ENCODE measurements at places on chromosomes 3 and 15. TPM values are rescaled to one million over a fixed set of nuclear protein-coding genes. Genes with fewer than 3 reads are reported as not detected.
A peak's percentile ranks its signal among the peaks of the same experiment; 100 is the strongest.

GRCh38 chr3:159882790-159883779, 105.5 kb upstream of the IL12A start:
- DNase-seq: no peak

ST3GAL6 gene
- 2.0 TPM for polyA plus RNA-seq

DNA sequence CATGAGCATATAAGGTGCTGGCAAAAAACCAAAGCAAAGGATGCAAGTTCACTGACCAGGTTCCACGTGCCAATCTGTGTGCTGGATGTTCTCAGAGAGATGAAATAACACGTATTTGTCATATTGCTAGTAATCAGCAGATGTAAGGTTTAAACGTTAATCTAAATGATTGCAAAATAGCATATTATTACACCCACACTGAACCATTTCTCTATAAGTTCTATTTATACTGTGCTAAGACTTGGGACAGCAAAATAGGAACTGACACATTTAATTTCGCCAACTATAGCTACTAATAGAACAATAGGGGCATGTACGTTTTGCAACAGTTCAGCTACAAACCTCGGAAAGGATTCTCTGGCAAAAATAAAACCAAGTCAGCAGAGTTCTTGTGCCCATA, 350.3 kb upstream of the ZNF385D start:
- no peak for DNase-seq

TNIK gene
- polyA plus RNA-seq: 9.5 TPM

DNA sequence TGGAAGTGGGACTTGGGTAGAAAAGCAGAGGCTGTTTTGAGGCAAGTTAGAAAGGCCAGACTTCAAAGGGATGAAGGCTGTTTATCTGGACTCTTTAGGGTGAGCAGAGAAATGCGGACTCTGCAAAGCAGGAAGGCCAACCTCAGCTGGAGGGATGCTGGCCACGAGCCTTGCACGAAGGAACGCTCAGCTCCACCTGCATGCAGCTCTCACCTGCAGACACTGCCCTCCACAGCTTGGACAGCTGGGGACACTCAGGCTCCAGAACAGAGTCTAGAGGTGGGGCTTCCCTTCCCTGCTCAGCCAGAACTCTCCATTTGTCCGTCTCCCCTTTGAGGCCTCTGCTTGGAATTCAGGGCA, 229.7 kb downstream of the ADAMTS17 start:
- DNase-seq: no peak

DNA sequence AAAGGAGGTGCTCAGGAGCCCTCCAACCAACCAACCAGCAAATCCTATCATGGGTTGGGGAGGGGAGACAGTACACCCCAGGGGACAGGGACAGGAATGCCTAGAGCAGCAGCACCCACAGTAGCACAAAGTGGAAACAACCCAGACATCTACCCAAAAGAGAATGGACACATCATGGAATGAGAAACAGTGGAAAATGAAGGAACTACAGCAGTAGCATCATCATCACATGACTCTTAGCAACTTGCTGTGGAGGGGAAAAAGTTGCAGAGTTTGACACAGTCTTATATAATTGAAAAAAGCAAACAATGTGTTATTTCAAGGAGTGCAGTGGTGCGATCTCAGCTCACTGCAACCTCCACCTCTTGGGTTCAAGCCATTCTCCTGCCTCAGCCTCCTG, 11.0 kb downstream of the C3orf22 start:
- peak; percentile 2 for DNase-seq

DNA sequence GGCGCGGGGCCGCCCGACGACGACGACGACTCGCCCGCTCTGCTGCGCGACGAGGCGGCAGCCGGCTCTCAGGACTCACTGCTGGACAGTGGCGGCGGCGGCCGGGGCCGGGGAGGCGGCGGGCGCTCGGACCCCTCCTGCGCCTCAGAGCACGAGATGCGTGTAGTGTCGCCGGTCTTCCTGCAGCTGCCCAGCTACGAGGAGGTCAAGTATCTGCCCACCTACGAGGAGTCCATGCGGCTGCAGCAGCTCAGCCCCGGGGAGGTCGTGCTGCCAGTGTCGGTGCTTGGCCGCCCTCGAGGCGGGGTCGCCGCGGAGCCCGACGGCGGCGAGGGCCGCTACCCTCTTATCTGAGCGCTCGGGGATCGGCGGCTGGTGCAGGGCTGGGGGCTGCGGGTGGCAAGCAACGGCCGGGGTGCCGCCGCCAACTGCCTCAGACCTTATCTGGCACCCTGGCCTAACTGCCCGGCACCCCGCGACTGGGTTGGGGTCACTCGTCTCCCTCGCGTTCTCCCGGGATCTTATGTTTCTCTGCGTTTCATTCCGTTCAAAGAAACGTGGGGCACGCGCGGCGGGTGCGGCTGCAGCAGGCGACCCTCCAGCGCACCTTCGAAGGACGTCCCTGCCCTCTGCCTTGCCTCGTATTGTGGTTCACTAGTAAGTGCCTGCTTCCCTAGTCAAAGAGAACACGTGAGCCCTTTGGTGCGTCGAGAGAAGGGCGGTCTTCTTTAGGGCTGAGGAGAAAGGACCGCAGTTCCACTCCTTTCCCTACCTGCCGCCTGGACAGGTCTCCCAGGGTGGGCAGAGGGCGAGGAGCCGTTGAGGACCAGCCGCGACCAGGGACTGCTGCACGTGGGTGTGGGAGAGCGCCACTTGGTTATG, 1.0 kb downstream of the C3orf80 start:
- no peak for DNase-seq

DNA sequence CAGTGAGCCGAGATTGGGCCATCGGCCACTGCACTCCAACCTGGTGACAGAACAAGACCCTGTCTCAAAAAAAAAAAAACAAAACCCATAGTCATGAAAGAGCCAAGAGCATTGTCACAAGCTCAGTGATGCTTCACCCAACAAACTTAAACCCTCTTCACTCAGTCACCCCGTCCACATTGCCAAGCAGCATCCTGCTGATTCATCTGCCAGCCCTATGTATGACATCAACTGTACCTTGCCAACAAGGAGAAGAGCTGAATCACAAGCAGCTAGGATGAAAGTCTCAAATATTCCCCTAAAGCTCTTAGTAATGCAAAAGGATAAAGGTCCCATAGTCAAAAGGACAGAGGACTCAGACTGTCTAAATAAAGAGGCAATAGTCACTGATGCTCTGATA, 90.0 kb downstream of the ANO10 start:
- DNase-seq: no peak

GRCh38 chr3:122668930-122669730, 11.5 kb upstream of the PARP14 start:
- no peak for DNase-seq

GRCh38 chr15:28273468-28273867, 48.5 kb downstream of the HERC2 start:
- no peak for DNase-seq

SERPINI2 gene
- not detected for polyA plus RNA-seq

TRPM1 gene
- 0.12 TPM for polyA plus RNA-seq

CEMIP gene
- polyA plus RNA-seq: 2.2 TPM

- peak; percentile 81 for DNase-seq
These were observed 90.6 kb upstream of the PROK2 start for GRCh38 chr3:71875461-71875947.

BTBD1 gene
- polyA plus RNA-seq: 24.3 TPM

DNA sequence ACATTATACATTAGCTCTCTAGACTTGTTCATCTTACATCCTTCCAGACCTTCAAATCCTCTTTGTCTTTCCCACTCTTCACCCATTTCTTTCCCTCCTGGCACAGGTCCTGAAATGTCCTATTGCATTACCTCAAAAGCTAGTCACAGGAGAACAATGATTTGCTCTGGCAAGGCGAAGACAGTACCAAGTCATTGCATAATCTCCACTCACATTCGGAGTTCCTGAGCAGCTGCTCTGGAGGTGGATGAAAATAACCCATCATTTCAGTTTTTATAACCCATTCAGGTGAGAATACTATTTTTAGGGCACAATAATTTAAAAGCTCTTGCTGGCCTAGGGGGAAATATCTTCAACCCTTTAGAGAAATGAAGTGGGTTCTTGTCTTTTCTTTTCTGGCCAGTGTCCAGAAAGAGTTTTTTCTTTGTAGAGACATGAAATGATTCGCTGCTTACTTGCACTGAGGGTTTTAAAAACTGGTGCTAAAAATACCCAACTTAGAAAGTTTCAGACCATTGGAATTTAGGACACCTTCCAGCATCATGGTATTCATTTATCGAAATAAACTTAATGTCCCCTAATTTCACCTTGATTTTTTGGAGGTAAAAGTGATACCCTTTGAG, 23.4 kb upstream of the DYNC1LI1 start:
- no peak for DNase-seq

- DNase-seq: peak; percentile 28
These were observed 727 bp upstream of the TM2D3 start for GRCh38 chr15:101652786-101653430.

Data from ovary (tissue), 10 donors.